Thoracic aorta endothelial cell (primary cell): ENCODE measurements at places on chromosomes 16 and 17. TPM values are rescaled to one million over a fixed set of nuclear protein-coding genes. Genes with fewer than 3 reads are reported as not detected.

The BLMH gene
- 62.2 and 75.1 TPM in 2 replicates for total RNA-seq

The CD300A gene
- total RNA-seq, result not detected in 2 replicates

The TK1 gene
- total RNA-seq, result 115 and 145 TPM in 2 replicates

The RAB37 gene
- 0.13 and 0.43 TPM in 2 replicates for total RNA-seq

The C16orf96 gene
- 0.07 TPM in 1 of 2 replicates, not detected in the other for total RNA-seq

The GRN gene
- 153 and 193 TPM in 2 replicates for total RNA-seq

The ATF7IP2 gene
- 11.0 and 16.7 TPM in 2 replicates for total RNA-seq
